ENCODE measurements at places on chromosomes 6 and 20. TPM values are rescaled to one million over a fixed set of nuclear protein-coding genes. Genes with fewer than 3 reads are reported as not detected.

- DNase-seq, result no peak
- H3K4me1 ChIP-seq, result peaks cover 71% of the 10 kb centered on the region
- peak overlapping the region; percentile 95 for H3K27ac ChIP-seq
- H3K27me3 ChIP-seq, result no peaks in the 10 kb centered on the region
- no peak overlapping the region for H3K4me3 ChIP-seq
- peaks cover 2% of the 10 kb centered on the region for H3K36me3 ChIP-seq
These were observed 264.5 kb downstream of the CD83 start for GRCh38 chr6:14381829-14382677.

- no peak overlapping the region for H3K27ac ChIP-seq
- H3K4me1 ChIP-seq, result peaks cover 25% of the 10 kb centered on the region
- H3K36me3 ChIP-seq, result no peaks in the 10 kb centered on the region
- H3K4me3 ChIP-seq, result peak overlapping the region; percentile 82
- no peak for DNase-seq
These were observed 1.7 kb downstream of the FAM184A start for GRCh38 chr6:119076576-119077390.

DNA sequence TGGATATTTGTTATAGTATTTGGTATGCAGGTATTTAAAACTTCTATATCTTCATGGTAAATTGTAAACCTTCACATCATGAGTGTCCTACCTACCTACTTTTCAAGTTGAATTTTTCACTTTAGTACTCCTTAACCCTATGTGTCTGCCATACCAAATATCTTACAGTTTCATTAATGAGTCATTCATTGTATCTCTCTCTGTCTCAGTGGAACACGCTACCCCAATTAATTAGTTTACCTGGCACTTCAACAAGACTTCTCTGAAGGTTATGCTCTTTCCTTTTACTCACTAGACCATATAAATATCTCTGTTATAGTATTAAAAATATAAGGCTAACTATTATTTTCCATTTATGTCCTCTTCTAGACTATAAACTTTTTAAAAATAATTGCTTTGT lies 123.9 kb upstream of the GJE1 start:
- no peak overlapping the region for H3K27ac ChIP-seq
- no peaks in the 10 kb centered on the region for H3K27me3 ChIP-seq
- H3K36me3 ChIP-seq, result no peaks in the 10 kb centered on the region
- H3K4me3 ChIP-seq, result no peak overlapping the region
- DNase-seq, result no peak
- no peaks in the 10 kb centered on the region for H3K4me1 ChIP-seq

DNA sequence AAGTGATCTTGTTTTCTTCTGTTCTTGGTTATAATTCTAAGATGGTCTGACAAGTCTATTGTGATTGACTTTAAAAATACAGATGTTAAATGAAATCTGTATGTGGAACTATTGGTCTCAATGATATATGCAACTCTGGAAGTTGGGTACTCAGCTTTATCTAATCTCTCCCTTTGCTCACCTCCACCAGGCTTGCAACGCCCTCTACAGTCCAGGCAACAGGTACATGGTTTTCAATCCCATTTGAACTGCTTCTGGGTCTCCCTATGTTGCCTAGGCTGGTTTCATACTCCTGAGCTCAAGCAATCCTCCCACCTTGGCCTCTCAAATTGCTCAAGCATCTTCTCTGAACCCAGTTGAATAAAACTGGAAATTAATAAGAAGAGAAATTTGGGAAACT lies 25.6 kb upstream of the HLA-DQB1 start:
- peaks cover 6% of the 10 kb centered on the region for H3K27me3 ChIP-seq
- no peak for DNase-seq
- no peak overlapping the region for H3K4me3 ChIP-seq
- H3K36me3 ChIP-seq, result no peaks in the 10 kb centered on the region

NAA20 gene
- 38.1 TPM for total RNA-seq

HLA-DQB2 gene
- not detected for total RNA-seq
